ENCODE measurements at places on chromosomes 4 and X. TPM values are rescaled to one million over a fixed set of nuclear protein-coding genes. Genes with fewer than 3 reads are reported as not detected.

- no peak for DNase-seq
Observed at GRCh38 chr4:121648516-121648915, 48.3 kb downstream of the ANXA5 start.

The TLL1 gene
- total RNA-seq, result 1.1 TPM

The GPC3 gene
- 71.9 TPM for total RNA-seq

The AMELX gene
- total RNA-seq, result not detected

DNA sequence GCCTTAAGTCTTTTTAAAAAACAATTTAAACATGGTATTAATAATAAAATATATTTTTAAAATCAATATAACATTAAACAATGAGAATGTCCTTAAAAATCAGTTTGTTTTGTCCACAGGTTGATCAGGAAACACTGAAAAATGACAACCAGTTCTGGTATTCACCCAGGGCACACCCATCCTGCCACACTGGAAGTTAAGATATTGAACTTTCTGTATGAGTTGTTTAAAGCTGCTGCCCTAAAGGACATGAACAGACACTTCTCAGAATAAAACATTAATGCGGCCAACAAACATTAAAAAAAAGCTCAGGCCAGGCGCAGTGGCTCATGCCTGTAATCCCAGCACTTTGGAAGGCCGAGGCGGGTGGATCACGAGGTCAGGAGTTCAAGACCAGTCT, 15.0 kb upstream of the HOPX start:
- DNase-seq, result no peak

DNA sequence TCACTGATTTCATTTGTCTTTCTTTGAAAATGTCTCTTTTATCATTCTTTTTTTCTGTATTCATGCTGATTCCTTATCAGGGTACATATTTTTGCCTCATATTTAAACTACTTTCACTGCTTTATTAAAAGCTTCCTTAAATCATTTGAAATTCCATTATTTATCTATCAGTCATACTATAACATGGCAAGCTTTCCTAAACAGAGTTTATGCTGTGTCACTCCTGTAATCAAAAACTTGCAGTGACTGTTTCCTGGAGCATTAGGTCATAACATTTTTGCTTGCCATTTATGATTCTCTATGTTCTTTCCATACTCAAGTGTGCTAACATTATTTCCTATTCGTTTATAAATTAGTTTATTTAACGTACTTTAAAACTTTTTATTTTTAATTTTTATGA, 203.7 kb downstream of the BMPR1B start:
- DNase-seq, result no peak

DNA sequence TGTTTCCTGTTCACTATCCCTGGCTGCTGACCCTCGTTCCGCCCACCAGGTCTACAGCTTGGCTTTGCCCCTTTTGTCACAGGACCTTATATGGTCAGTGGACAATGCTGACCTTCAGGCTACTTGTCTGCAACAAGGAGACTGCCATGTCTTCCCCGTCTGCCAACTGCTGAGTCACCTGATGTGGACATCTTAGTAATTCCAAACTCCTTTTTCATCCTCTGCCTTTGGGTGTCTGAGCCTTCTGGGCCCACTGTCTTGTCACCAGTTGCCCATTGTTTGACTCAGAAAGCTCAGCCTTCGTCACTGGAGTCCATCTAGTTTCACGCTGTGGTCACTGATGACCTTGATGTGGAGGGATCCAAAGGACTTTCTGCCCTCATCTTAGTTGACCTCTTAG, 30.2 kb downstream of the GPRIN3 start:
- DNase-seq, result no peak

- DNase-seq, result no peak
Observed at GRCh38 chr4:41632481-41633073, 94.6 kb downstream of the LIMCH1 start.

The RPA4 gene
- total RNA-seq, result 0.34 TPM

The ARMCX4 gene
- total RNA-seq, result 15.4 TPM

The ATP1B4 gene
- not detected for total RNA-seq

DNA sequence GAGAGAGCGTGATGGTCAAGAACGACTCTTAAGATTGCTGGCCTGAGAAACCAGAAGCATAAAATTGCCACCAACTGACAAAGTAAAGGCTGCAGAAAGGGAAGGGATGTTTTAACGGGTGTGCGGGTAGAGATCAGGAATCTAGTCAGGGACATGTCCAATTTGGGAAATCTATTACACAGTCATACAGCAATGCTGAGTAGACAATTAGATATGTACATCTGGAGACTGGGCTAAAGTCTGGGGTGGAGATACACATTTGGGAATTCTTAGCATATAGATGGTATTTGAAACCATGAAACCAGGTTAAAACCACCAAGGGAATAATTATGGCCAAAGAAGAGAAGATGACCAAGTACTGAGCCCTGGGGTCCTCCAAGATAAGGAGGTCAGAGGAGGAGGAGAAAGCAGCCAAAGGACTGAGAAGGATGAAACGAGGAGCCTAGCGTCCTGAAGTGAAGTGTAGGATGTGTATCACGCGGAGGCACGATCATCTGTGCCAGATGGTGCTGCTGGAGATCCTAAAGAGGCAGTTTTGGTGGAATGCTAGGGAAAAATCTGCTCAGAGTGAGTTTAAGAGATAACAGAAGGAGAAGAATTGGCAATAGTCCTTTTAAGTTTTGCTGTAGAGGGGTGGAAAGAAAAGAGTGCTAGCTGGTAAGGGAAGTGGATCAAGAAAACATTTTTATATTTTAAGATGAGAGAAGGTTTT, 36.5 kb downstream of the SEC24D start:
- DNase-seq, result no peak

- no peak for DNase-seq
Observed at GRCh38 chr4:76597423-76597979, 162.5 kb downstream of the SHROOM3 start.

GRCh38 chrX:132636080-132636479, 147.2 kb upstream of the MBNL3 start:
- DNase-seq, result no peak

- no peak for DNase-seq
Observed at GRCh38 chr4:137363496-137363895, 168.8 kb downstream of the PCDH18 start.

The CXCR3 gene
- total RNA-seq, result not detected

DNA sequence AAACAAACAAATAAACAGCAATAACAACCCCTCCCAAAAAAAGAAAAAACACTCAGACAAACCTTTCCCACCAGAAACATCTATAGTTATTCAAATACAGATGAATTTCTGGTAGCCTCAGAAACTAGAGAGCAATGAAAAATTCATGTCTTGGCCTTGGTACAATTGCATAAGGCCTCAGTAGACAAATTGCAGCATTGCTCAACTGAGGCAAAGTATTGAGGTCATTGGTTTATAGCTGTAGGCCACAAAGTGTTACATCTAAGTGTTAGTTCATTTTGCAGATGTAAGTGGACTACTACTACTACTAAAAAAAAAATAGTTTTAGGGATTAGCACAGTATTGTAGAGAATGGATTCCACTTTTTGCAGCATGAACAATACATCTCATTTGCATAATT, 2268.3 kb downstream of the ARAP2 start:
- DNase-seq, result no peak

GRCh38 chrX:55039471-55039870, 8.7 kb upstream of the ALAS2 start:
- DNase-seq, result no peak

The SOD3 gene
- 5.5 TPM for total RNA-seq

The GPR143 gene
- total RNA-seq, result 18.5 TPM

GRCh38 chr4:81472281-81473182, 825 bp upstream of the RASGEF1B start:
- no peak for DNase-seq

- DNase-seq, result no peak
Observed at GRCh38 chrX:5399403-5399802, 829.3 kb downstream of the NLGN4X start.

The SPANXA1 gene
- total RNA-seq, result not detected

The CYTL1 gene
- total RNA-seq, result 9.8 TPM

DNA sequence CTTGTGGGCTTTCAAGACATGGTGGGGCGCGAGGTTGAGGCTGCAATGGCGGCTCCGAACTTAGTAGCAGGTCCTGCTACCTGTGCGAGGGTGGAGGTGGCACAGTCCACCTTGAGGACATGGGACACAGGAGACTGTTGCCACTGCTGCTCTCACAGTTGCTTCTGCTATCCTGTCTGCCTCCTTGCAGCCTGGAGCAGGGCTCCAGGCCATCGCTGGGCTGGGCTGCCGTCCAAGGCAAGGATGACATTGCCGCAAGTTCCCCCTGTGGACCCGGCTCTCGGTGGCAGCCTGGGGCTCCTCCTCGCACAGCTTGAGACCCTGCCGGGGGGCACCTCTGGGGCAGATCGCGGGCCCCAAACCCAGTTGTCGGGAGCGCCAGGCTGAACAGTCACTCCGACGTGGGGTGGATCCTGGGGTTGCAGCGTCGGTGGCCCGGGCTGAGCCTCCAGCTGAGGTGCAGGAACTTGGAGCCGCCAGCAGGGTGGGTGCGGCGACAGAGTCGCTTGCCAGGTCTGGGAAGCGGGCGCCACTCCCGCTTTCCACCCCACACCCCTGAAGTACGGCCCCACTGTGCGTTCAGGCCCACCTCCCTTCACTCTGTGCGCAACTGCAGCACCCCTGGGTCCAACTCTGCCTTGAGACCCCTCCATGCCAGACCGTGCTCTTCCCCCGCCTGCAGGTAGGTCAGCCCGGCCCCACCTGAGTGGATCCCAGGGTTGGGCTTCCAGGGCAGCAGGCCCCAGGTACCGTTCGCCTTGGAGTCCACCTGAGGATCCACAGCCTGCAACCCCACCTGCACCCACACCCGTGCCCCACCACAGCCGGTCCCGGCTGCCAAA, 192.7 kb upstream of the NUDT6 start:
- no peak for DNase-seq

DNA sequence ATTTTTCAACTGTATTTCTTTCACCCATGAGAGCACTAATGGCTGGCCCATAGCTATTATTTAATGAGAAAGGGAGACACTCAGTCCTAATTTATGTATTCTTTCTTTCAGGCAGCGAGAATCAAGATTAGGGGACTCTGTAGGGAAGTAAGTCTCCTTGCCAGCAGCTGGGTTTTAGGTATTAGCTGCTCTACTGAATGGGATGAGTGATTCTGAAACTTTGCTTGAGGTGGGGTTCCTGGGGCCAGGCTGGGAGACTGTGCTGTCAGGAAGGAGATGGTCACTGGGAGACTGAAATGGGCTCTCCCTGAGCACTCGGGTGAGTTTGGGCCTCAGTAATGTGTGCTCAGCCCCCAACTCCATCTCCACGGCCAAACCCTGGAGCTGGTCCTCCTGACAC, 78.7 kb downstream of the LNX1 start:
- no peak for DNase-seq

DNA sequence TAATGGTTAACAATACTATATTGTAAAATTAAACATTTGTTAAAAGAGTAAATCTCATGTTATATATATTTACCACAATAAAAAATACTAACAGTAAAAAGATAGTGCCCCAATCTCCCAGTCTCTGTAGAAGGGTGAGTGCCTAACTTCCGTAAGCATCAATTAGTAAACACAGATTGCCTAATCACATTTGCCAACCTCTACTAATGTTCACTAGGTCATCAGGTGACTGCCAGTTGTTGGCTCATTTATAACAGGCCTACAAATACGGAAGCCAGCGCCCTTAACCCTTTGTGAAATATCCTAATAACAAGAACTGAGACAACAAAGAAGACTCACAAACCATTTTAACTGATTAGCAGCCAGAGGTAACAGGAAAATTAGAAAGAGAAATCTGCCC, 345.1 kb downstream of the INPP4B start:
- no peak for DNase-seq

DNA sequence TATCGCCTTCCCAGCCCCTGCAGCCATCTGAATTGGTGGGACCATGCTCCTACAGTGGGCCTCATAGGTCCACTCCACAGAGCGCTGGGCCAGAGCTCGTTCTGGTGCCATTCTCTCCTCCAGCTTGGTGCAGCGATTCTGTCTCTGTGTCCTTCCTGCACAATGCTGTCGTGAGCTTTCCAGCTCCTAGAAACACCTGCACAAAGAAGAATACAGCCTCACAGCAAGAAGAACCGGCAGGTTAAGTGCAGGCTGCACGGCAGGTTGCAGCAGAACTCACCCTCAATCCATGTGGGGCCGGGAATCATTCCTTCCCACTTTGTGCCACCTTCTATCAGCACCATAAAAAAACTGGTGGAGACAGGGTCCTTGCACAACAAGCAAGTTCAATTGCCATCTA, 101.2 kb upstream of the ENPP6 start:
- DNase-seq, result peak; percentile 26

The YY2 gene
- total RNA-seq, result 1.5 TPM

The MAGEA4 gene
- total RNA-seq, result 0.27 TPM

DNA sequence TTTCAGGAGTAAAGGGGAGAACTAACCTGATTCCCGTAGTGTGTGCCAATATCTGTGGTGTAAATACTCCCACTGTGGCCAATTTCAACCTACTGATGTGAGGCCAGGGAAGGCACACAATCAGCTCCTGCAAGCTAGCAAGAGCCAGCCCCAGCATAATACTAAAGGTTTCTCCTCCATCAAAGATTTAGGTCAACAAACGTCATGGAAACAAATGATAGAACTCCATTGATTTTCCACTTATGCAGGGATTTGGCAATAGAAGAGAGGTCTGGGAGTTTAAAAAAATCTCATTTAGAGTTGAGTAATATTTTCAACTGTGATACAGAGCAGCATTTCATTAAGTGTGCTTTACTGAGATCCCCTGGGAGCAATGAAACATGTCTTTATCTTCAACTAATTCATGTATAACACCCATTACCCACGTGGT, 15.8 kb upstream of the VEGFD start:
- no peak for DNase-seq

GRCh38 chrX:20965270-20966044, 408.8 kb upstream of the CNKSR2 start:
- DNase-seq, result no peak

DNA sequence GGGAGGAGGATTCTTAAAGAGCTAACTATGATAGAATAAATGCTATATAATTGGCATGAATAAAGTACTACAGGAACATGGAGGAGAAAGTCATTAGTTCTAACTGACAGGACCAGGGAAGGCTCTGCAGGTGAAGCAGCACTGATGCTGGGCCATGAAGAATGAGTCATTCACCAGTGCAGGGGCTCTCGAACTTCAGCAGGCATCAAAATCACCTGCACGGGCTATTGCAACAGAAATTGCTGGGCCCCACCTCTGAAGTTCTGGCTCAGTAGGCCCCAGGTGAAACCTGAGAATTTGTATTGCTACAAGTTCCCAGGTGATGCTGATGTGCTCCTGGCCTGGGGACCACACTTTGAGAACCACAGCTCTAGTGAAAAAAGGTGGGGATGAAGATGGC, 33.7 kb downstream of the TMEM150C start:
- no peak for DNase-seq

Data from H1 (cell line).